ENCODE measurements at places on chromosomes 7 and 10.

DNA sequence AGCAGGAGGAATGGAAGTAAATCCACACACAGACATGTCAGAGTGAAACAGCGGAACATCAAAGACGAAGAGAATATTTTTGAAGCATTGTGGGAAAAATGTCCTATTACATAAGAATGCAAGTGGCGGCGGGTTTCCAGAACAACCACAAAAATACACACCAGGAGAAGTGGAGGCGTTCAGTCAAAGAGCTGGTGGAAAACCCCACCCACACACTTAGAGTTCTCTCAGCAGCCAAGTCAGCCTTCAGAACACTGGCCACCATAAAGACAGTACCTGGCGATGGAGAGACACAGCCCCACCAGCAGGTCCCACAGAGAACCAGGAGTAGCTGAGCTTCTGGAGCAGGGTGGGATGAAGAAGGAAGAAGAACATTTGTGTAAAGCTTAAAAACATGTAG, 23.7 kb downstream of the NKX6-2 start:
- no peak for DNase-seq

DNA sequence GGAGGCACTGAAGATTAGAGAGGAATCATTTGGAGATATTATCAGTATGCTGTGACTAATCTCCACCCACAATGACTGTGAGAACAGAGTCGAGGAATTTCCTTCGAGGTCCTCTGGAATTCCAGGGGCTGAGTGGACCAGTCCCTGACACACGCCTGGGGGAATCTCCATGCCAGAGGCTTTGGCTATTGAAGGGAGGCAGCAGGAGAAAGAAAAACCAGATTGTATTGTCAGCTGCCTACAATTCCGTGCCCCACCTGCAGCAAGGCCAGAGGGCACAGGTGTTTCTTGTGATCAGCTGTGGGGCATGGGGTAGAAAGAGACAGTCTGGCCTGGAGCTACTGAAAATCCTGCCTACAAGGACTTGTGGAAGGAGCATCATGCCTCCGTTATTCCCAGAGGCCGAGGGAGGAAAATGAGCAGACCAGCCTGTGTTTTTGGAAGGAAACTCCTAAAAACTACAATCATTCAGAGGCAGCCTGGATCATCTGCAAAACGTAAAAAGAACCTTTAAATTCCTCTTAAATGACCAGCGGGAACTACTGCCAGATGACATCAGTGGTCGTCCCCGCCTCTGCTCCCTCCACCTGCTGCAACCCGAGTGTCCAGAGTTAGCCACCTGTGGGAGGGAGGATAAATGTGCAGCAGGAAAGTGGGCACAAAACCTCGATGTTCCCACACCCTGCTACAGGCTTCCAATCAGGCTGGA, 25.4 kb upstream of the ANK3 start:
- DNase-seq: no peak

DNA sequence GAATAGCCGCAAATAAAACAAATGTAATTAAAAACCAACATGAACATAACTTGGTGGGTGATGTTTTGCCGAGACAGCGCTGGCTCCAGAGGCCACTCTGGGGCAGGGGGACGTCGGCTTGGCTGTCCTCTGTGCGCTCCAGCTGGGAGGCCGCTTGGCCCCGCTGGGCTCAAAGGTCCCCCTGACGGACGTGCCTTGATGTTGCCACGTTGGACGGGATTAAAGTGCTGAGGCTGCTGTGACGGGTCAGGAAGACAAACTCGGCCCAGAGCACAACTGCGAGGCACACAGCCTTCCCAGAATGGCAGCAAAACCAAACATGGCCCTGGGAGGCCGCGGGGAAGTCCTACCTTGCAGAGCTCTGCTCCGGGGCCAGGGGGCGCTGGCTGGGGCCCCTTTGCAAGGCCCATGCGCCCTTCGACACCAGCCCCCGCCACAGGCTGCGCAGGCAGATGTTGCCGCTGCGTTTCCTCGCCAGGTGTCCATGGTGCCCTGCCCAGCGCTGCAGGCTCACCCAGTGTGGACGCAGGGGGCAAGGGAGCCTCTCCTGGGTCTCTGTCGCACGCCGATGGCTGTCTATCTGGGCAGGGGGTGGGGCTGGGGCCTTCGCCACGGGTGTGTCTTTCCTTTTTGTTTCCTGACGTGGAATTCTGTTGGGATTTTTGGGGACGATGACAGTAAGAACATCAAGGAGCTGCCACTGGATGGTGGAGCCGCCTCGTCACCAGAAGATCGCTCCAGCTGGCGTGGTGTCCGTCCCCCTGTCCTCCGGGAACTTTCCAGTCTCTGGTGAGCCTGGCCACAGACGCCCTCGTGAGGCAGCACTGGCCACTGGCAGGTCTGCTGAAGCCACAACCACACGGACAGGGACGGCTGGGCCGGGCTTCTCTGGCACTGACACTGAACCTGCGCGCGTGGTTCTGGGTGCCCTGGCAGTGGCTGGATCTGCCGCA, 99.6 kb upstream of the DIP2C start:
- DNase-seq: peak; percentile 78

GRCh38 chr7:154332811-154333580, 280.8 kb downstream of the DPP6 start:
- DNase-seq: no peak

DNA sequence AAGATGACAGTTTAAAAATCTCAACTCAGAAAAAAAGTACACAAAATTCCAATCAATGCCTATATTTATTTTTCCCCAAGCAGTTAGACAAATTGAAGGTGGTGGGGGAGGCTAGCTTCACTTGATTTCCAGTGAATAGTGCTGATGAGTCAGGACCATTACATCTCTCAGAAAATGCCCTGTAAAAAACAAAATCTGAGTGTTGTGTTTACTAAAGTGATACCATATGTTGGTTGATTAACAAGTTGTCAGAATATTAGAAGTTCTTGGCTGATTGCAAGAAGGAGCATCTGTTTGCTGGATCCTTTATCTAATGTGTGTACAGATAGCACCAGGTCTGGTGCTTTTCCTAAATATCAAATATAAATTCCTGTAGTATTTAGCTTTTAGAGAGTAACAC, 31.3 kb upstream of the KIAA1217 start:
- DNase-seq: no peak

DNA sequence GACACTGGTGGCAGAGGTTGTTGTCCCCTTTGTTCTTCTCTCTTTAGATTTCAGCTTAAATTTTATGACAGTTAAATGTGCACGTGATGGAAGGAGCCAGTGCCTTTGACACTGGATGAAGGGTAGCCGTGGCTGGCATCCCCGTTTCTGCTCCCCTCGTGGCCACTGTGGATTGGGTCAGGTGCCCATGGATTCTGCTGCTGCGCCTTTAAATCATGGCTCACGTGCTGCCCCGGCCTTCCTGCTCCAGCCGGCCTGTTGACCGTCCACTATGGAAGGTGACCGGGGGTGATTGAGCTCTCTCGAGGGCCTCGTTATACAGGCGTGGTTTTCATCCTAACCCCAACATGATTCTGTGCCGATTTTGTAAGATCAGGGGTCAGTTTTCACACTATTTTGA, 34.5 kb downstream of the WDR37 start:
- no peak for DNase-seq

GRCh38 chr7:155291729-155292128, 5.9 kb upstream of the INSIG1 start:
- no peak for DNase-seq

DNA sequence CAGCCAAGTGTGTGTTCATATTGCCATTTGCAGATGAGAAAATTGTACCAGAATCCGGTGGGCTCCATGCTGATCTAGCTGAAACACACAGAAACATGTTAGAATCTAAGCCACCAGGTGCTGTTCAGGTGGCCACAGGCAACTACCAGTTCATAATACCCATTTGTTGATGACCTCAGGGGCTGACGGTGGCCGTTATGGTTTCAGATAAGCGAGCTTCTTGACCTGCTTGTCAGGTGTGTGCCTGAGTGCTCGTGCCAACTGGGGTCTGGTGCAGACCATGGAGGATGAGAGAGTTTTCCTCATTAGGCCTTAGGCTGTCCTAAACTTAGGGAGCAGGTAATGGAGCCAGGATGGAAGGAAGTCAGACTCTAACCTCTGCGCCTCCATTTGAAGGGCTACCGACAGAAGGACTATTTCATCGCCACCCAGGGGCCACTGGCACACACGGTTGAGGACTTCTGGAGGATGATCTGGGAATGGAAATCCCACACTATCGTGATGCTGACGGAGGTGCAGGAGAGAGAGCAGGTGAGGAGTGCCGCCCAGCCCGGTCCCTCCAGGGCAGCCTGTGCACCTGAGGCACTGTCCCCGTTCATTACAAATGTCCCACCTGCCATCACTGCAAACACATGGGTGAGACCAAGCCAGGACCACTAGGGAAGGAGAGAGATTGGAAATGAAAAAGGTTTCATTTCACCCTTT, 53.1 kb downstream of the MKI67 start:
- DNase-seq: no peak

GRCh38 chr7:74612015-74612829, 45.3 kb upstream of the GTF2I start:
- no peak for DNase-seq

Measured in cerebellar nuclear complex (tissue), 1 donor.